Stimulated activated CD4-positive, alpha-beta T cell treated with anti-CD3 and anti-CD28 coated beads, Interleukin-1b, Interleukin-23, amount 100 ng/mL, for 24 hours (primary cell): ENCODE measurements at places on chromosomes 11 and 22.
A peak's percentile ranks its signal among the peaks of the same experiment; 100 is the strongest.

- no peak for DNase-seq
Observed at GRCh38 chr11:115151010-115151409, 353.2 kb downstream of the CADM1 start.

- no peak for DNase-seq
Observed at GRCh38 chr22:40030026-40030757, 35.4 kb downstream of the FAM83F start.

- DNase-seq: no peak
Observed at GRCh38 chr22:46911346-46911745, 148.9 kb downstream of the TBC1D22A start.

DNA sequence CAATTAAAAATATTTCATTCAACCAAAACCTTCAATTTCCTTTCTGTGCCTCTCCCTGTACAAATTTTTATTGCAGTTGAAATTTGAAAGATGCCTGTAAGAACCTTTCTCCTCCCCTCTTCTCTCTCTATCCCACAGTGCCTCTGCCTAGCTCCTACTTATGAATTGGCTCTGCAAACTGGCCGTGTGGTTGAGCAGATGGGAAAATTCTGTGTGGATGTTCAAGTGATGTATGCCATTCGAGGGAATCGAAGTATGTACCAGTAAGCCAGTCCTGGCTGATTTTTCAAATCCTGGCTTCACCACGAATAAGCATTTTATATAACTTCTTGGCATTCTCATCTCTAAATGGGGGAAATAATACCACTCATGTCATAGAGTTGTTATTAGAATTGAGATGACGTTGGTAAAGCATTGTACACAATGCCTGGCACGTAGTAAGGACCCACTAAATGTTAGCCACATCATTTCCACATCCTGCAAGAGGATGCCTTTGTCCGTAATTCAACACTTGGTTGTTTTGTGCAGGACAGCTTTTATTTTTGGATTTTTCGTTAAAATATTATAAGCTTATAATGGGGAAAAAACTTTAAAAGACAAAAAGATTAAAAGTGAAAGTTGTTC is 6.0 kb downstream of the DDX25 start:
- no peak for DNase-seq

DNA sequence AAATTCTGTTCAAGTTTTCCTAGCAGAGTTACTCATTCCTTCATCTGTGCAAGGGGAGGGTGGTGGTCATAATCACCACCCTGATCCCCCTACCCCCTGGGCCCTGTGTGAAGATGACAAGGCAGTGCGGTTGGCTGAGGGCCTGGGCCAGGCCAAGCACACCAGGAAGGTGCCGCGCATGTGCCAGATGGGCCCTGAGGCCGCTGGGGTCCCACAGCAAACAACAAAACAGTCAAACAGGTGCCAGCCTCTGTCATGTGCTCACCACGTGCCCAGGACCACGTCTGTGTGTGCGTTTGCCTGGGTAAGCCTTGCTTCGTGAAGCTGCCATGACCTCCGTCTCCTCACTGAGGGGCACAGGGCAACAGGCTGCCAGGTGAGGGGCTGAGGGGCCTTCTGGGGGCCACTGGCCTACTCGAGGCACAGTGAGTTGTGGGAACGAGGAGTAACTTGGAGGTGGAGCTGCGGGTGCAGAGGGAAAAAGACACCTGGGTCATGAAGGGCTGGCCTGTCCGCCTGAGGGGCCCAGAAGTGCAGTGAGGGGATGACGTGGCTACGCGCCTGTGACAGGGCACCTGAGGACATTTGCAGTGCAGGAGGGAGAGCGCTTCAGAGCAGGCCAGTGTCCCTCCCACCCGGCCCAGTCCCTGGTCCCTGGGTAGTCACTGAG is 25.8 kb downstream of the RSPH14 start:
- no peak for DNase-seq

- no peak for DNase-seq
Observed at GRCh38 chr11:125542709-125543108, 26.6 kb upstream of the EI24 start.

- DNase-seq: no peak
Observed at GRCh38 chr11:135046556-135046955, 634.5 kb upstream of the B3GAT1 start.

DNA sequence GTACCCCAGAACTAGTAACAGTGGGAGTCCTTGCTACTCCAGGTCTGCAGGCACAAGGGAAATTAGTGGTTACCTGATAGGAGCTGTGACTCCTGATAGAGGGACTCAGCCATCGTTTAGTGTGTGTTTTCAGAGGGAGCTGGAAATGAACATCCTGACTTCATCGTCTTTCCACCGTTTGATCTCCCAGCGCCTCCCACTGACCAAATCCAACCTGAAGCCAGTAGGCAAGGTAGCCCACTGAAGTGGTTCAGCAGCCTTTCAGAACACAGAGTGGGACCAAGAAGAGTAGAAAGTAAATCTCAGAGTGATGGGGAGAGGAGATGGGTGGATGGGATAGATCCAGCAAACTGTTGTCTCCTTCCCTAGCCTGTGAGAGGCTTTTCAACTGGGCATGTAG is 385.9 kb downstream of the INSC start:
- DNase-seq: no peak

DNA sequence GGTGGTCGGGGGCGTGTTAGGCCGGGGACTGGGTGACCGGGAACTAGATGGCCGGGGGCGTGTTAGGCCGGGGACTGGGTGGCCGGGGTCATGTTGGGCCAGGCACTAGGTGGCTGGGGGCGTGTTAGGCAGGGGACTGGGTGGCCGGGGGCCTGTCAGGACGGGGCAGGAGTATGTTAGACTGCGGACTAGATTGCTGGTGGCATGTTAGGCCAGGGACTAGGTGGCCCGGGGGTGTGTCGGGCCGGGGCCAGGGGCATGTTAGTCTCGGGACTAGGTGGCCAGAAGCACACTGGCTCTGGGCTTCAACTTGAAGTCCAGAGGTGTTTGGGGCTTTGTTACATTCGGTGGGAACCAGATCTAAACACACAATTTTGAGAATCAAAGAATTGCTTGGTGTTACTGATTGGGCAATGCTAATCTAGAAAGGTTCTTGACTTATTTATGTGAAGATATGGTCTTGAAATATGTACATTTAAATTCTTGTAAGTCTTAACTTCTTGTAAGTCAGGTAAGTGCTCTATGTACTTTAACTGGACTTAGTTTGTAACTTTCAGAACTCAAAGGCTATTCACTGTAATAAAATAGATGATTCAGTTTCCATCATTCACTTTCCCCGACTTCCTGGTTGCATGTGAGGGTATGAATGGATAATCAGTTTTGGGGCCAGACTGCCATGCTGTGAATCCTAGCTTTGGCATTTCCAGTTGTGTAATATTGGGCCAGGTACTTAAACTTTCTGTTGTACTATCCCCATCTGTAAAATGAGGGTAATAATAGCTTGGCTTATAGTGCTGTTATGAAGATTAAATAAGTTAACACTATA is 1.1 kb downstream of the EXT2 start:
- DNase-seq: no peak

- no peak for DNase-seq
Observed at GRCh38 chr11:131684111-131685060, 314.0 kb downstream of the NTM start.

DNA sequence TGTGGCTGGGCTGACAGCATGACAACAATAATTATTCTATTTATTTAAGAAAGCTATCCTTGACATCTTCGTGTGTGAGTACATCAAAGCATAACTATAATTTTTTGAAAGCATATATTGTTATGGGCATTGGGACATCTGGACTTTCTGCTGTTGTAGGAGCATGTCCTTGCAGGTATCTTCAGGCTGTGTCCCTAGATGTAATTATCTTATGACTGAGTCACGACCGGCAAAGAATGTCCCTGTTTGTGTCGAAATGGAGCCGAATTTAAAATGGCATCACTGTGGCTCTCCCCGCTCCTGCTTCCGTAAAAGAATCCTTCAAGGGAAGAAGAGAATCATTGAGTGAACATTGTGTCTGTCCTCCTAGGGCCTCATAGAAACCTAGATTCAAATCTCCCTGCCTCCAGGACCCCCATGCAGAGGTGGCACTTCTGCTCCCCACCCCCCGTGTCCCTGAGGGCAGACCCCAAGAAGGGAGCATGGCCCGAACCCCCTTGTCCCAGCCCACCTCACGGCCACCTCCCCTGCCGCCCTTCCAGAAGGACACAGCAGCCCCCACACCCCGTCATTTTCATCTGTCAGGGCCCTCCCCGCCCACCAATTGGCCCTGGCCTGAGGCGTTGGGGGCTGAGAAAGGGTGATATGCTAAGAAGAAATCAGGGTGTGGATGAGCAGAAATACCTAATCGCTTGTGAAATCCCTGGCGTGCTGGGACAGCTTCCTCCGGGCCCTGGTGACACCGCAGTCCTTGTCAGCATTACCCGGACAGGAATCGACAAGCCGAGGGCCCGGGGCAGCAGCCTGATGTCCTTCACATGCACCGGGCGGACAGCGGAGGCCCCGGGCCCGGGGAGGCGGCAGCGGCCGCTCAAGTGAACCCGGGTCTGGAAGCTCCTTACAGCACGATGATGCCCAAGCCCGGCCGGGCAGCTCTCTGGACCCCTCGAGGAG is 48.6 kb upstream of the SLC22A12 start:
- no peak for DNase-seq

DNA sequence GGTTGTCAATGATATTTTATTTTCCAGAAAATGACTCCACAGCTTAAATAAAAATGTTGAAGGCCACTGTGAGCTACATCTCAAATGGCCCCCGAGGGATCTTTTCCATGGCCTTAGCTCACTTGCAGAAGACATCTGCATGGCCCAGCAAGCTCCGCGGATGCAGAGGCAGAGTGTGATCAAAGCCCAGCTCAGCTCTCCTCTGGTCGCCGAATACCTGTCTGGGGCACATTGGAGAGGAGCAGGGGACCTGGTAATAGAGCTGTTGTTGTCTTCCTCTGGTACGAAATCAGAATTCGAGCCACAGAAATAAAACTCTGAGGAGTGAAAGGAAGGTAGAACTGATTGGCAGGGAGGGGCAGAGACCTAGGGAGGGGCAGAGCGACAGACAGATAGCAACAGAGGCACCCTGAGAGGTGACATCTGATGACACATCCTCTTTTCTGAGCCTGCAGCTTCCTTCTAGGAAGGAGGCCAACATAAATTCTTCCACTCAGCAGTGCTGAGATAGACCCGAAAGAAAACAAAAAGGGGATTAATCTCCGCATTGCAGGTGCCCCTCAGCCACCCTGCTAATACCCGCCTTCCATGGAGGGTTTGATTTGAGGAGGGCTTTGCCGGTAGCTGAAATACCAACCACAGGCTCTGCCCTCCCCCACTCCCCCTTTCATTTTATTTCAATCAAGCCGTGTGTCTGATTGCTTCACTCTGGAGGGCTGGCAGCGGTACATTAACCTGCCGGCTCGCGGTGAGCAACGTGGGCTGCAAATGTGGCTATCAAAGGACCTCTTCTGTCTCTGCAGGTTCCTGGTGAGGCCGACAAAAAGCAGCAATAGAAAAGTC is 759.4 kb downstream of the OPCML start:
- DNase-seq: no peak

GRCh38 chr11:62081378-62082291 is 42.2 kb upstream of the INCENP start:
- peak; percentile 70 for DNase-seq
